Left ventricle myocardium inferior (tissue), 1 donor: ENCODE measurements at places on chromosomes 5 and 9.

DNA sequence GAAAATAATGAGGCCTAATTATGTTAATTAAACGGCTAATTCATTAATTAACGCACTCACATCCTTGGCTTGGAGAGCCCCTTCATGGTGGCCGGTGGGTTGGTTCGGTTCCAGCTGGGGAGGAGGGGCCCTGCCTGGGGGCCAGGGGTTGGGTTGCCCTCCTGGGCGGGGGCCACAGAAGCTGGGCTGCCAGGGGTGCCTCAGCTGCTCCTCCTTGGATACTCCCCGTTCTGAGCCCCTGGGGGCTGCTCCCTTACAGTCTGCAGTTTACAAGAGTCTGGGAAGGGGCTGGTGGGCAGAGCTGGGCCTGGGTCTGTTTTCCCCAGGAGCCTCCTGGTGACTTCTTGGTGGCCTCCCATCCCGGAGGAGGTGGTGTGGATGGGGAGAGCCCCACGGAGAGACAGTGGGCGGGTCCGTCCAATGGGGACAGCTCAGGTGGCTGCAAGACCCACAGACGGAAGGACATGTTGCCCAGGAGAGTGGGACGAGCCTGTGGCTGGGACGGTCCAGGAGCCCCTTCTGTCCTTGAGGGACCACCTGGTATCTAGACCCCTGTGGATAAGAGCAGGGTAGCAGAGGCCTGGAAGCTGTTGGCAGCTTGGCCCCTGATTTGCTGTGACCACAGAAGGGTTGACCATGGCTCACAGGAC, 277.5 kb downstream of the PBX3 start:
- DNase-seq: no peak

- no peak for DNase-seq
These were observed 10.8 kb upstream of the PURA start for GRCh38 chr5:140103154-140103553.

DNA sequence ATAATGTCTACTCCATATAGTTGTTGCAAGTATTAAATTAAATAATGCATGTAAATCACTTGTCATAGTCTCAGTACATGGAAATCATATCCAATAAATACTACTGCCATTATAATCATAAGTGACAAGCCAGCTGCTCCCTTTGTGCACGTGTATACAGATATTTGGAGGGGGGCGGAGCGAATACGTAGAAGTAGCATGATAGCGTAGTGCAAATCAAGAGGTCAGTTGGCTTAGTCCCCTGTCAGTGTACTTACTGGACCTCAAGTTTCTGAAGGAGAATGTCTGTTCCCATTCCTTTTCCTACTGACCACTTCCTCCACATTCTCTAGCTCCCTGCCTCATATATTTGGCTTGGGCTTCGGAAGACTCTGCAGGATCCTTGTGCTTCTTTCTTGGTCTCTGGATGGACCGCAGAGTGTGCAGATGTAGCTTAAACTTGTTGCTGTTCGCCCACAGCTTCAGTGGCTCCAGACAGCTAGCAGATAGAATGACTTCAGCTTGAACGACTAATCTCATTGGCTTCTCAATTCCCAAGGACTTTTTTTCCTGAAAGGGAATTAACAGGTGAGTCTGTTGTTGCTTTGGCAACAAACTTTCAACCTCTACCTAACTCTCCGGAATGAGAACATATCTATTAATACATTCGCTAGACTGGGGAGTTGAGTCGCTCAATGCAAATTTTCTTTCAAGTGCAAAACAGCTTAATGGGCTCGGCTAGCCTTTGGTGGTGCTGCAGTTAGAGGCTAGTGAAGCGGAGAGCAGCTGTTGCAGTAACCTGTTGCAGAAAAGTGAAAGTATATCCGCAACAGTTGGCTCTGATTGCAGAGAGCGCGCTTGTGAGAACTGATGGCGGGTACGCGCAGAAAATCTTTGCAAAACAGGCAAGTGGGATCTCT, at the start of gene PCDHB1:
Gene PCDHB1 (plus strand): TSS at position 753 of the 899 bp plus-strand sequence. CDS start 97 bp downstream, at position 850.
- no peak for DNase-seq

- no peak for DNase-seq
These were observed 9.3 kb downstream of the ZNF622 start for GRCh38 chr5:16456103-16456832.

GRCh38 chr5:138927979-138928378, 52.8 kb upstream of the LRRTM2 start:
- peak; percentile 82 for DNase-seq

- no peak for DNase-seq
These were observed 69.1 kb downstream of the ARSB start for GRCh38 chr5:78916044-78916443.

DNA sequence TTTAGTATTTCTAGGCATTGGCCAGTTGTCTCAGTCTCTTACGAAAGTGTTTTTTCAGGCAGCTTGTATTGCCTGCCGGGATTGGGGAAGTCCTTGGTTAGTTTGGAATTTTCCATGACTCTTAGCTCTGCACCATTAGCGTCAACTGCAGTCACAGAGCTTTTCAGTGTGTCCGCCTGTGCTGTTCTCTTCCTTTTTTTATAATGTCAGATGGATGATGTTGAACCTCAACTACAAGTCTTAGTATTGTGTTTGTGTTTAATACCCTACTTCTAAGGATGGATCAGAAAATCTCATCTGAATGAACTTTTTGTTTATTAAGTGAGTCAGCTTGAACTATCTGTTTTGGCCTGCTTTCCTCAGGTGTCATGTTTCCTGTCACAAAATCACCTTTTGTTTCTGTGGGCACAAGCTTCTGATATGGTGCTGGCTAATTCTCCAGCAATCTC, 33.1 kb downstream of the ATP6V0E1 start:
- no peak for DNase-seq

DNA sequence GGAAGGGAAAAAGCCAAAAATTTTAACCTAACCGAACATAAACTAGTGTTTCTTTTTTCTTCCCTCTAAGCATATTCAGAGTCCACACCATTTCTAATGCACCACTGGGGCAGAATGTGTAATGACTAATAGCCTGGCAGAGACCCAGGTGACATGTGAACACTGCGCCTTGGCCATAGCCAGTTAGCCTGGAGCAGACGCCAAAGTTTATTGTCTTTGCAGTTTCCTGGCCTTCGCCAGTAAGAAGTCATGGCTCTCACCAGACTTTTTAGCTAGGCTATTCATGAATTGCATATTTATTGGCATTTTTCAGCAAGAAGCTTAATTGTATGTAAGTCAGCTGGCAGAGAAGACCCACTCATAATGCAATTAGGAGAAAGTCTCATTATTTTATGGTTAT, 182.8 kb upstream of the SLC27A6 start:
- peak; percentile 40 for DNase-seq

GRCh38 chr9:103649086-103649485, 445.0 kb upstream of the SMC2 start:
- no peak for DNase-seq

DNA sequence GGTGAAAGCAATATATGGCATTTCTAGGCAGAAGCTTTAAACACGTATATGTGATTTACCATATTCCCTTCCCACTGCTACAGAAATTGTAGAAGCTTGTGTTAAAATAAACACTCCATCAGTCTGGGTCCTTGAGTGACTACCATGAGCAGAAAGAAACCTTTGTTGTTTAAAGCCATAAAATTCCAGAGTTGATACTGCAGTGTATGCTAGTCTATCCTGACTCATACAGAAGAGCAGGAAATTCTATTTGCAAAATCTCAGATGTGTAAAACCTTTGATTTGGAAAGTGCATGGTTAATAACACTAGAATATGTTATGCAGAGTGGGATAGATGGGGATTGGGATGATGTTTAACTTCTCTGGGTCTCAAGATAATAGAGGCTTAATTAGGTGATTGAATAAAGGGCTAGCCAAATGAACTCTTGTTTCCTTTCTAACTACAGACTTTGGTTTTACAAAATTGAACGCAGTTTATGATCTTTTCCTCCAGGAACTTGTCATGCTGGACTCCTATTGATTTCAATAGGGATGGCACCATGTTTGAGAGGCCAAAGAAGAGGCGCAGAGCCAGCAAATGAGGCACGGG, 282.7 kb upstream of the VLDLR start:
- no peak for DNase-seq

DNA sequence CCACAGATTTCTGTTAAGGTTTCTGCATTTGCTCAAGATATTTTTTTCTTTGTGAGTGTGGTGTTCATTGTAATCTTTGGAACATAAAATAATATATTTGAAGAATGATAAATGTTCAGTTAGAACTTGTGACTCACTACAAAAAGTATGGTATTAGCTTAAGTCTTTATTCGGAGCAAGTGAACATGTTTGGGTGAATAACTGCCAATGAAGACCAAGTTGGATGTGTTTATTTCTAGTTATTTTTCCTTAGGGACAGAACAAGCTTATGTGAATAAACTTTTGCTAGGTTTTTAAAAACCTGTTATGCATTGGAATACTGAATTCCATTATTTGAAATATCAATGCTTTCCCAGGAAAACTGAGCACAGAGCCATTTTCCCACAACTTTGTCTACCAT, 418.6 kb downstream of the SLCO4C1 start:
- no peak for DNase-seq

- DNase-seq: no peak
These were observed 583.5 kb upstream of the TUSC1 start for GRCh38 chr9:26261503-26262330.

DNA sequence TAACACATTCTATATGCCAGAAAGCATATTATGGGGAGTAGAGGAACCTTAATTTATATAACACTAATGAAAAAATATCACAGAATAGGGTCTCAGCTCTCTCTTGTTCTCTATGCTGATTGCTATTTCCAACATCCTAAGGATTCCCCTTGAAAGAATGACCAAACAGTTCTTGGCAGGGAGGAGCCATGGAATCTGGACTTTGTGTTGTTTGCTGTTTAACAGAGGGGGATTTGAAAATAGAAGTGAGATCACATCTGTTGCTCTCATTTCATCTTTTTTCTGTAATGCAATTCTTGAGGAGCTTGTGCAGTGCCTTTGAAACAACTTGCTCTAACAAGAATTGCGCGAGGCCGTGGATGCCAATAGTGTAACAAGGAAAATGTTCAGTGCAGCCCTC, 755.3 kb downstream of the TLE1 start:
- no peak for DNase-seq

DNA sequence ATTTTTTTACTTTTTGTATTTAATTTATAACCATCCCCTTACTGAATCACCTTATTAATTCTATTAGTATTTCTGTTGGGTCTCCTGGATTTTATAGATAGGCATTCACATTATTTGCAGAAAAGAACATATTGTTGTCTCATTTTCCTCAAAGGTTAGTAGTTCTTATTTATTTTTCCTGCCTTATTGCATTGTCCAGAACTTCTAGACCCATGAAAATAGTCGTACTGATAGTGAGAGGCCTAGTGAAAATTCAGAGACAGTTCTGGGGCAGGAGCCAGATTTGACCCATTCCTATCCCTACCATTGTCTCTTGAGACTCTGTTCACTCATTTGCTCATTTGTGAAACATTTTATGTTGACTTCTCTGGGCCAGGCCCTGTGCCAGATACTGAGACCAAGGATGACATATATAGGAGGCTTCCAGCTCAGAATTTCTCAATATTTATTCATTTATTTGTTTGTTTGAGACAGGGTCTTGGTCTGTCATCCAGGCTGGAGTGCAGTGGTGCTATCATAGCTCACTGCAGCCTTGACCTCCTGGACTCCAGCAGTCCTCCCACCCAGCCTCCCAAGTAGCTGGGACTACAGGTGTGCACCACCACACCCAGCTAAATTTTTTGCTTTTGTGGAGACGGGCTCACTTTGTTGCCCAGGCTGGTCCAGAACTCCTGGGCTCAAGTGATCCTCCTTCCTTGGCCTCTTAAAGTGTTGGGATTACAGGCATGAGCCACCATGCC, 34.7 kb downstream of the COL27A1 start:
- DNase-seq: no peak

- no peak for DNase-seq
These were observed 37.0 kb upstream of the FGF1 start for GRCh38 chr5:142722896-142723295.

- DNase-seq: no peak
These were observed 210.8 kb downstream of the TSSK1B start for GRCh38 chr5:113223831-113224604.

DNA sequence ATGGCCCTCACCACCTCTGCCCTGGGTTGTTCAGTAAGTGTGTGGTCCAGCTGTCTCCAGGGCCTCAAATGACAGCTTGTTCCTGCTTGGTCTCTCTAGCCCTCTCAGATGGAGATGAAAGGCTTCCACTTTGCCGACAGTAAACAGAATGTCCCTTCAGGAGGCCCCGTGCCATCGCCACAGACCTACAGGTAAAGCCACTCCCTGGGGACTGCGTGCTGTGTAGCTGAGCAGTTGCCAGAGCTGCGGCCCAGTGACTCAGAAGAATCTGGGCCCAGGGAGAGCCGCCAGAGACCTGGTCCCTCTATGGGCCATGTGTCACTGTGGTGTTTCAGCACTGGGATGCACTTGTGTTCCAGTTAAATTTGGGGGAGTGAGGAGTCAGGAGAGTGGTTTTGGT, 10.6 kb upstream of the POMT1 start:
- DNase-seq: no peak

DNA sequence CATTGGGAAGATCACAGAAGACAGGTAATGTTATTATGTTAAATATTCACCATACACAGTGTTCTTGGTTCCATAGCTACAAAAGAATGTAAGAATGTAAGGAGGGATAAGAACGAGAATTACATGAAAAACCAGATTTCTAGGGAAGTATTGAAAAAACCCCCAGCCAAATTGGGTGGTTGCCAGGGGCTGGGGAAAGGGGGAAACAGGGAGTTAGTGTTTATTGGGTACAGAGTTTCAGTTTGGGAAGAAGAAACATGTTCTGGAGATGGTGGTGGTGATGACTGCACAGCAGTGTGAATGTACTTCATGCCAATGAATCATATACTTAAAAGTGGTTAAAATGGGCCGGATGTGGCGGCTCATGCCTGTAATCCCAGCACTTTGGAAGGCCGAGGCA, 40.3 kb downstream of the GLRX start:
- DNase-seq: no peak

GRCh38 chr9:105206821-105207699, 37.4 kb upstream of the SLC44A1 start:
- DNase-seq: no peak

DNA sequence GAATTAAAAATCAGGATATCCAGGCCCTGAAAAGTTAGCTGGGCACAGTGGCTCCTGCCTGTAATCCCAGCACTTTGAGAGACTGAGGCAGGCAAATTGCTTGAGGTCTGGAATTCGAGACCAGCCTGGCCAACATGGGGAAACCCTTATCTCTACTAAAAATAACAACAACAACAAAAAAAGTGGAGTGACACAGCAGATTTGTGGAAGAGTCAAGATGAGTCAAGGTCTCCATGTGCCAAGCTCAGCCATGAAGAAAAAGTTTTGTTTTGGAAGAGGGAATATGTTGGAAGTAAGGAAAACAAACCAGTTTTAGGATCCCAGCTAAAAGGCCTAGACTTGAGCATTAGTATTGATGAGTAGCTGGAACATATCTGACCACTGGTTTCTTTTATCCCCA, 14.7 kb downstream of the LRRC70 start:
- no peak for DNase-seq

GRCh38 chr5:102865171-102865509, 110.0 kb downstream of the PAM start:
- DNase-seq: no peak

DNA sequence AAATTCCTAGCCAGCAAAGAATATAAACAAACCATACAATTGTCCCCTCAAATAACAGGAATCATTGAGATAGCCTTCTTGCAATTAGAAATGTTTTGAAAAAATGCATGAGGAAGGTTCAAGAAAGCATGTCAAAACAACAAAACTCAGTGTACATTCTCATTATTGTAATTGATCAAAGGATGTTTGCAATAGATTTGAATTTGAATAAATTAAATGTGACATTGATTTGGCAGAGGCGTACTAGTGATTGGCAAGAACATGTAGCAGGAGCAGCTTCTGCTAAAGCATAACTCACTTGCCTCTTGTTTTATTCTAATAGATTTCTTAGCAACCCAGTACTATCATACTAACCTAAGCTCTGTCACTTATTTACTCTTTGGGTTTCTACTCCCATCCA, 19.9 kb downstream of the SMIM15 start:
- no peak for DNase-seq

- DNase-seq: no peak
These were observed 3.5 kb downstream of the ESM1 start for GRCh38 chr5:54981928-54982327.
